ENCODE measurements at places on chromosomes 5 and 9.

DNA sequence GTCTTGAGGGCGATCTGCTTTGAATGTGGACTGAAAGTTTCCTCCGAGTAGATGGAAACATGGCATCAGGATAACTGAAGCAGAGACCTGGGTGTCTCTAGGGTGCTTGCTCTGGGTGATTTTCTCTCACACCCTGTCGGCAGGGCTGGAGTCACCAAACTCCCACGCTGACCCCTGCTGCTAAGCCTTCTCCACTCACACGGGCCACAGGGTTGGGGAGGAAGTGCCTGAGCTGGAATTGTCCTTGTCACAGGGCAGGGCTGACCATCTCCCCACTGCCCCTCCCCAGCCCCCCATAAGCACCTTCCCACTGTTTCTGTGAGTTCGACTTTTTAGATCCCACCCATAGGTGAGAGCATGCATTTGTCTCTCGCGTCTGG, 212.9 kb downstream of the FANCC start:
- DNase-seq: no peak

- DNase-seq: no peak
These were observed 75.4 kb upstream of the ZFAND5 start for GRCh38 chr9:72440378-72440777.

DNA sequence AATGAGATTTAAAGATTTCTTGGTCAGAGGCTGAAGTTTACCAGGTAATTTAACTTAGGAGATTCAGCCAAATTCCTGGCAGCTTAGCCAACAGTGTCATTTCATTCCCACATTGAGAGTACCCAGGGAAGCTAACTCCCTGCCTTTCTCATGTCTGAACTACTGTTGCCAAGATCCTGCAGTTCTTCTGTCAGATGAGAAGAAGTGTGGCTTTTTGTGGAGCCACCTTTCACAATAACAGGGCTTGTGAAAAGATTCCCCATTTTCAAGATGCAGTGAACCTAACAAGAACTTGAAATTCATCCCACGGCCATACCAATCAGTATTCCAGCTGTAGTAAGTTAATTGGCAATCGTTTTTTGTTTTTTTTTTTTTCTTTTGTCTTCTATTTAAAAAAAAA, 176.4 kb downstream of the XRCC4 start:
- no peak for DNase-seq

GRCh38 chr9:3281399-3281798, 244.4 kb downstream of the RFX3 start:
- DNase-seq: no peak

GRCh38 chr5:75040973-75041372, 11.4 kb downstream of the GCNT4 start:
- no peak for DNase-seq

- no peak for DNase-seq
These were observed 3.4 kb upstream of the IRX4 start for GRCh38 chr5:1885868-1886845.

DNA sequence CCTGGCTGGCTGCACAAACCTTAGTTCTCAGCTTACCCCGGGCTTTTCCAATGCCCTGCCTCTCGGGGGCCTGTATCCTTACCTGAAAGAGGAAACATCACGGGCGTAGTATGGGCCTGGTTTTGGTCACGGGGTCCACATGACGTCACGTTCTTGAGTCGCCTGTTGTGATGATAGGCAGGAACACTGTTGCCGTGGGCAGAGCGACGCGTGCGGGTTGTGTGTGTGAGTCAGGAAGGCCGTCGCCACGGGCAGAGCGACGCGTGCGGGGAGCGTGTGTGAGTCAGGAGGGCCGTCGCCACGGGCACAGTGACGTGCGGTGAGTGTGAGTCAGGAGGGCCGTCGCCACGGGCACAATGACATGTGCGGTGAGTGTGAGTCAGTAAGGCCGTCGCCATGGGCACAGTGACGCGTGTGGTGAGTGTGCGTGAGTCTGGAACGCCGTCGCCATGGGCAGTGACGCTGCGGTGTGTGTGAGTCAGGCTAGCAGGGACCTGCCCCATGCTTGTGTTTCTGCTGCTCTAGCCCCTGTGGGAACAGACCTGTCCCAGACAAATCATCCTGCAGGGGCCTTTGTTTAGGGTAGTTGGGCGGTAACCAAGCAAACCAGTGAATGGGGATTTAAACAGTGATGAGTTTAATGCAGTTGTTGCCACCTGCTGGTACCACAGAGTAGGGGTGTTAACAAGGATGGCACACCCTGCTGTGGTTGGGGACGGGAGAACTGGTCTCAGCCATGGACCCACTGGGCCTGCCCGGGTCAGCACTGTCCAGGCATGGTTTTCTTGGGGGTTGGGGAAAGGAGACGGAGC, 19.8 kb downstream of the TRIP13 start:
- DNase-seq: no peak

All from D721Med (cell line).